Retinal pigment epithelial cell (primary cell): ENCODE measurements at places on chromosomes 7 and 10.
A peak's percentile ranks its signal among the peaks of the same experiment; 100 is the strongest.

GRCh38 chr7:87702326-87702725 is 74.1 kb downstream of the RUNDC3B start:
- peak; percentile 24 for DNase-seq

GRCh38 chr7:137527634-137528033 is 184.1 kb upstream of the PTN start:
- no peak for DNase-seq

DNA sequence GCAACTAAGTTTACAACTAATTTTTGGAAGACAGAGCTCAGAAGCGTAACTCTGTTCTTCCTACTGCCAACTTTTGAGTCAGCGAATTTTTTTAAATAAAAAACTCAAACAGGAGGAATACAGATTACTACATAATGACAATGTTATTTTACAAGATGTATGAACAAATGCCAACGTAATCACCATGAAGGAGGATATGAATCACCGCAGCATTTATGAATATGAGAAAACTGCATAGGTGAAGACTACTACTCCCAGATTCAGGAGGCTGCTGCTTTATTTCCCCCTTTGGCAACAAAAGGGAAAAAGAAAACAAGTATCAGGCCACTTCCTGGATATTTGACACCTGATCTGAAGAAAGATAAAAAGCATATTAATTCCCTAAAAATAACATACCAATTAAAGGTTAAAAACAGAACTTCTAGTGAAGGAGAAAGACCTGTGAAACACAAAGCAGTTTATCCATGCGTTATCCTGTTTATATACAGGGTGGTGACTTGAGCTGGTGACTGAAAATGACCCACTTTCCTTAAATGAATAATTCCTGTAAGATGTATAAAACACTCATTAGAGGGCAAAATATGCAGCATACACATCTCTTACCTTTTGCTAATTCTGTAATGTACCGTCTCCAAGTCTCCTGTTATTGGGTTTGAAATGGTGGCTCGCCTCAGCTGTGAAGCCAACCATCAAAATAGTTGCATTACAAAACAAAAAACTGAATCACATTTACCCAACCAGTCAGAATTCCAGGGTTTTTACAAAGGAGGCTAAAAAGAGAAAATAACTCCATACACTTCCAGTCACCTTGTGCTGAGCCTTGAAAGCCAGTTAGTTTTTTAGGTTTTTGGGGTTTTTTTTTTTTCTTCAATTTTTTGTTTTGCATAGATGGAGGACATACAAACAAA is 52.0 kb downstream of the P4HA1 start:
- DNase-seq: peak; percentile 47

GRCh38 chr10:63723320-63723719 is 202.1 kb downstream of the REEP3 start:
- DNase-seq: no peak

- DNase-seq: no peak
Measured at GRCh38 chr7:79124331-79124730, 329.1 kb downstream of the MAGI2 start.

GRCh38 chr10:125201108-125201524 is 40.8 kb upstream of the CTBP2 start:
- DNase-seq: peak; percentile 72

DNA sequence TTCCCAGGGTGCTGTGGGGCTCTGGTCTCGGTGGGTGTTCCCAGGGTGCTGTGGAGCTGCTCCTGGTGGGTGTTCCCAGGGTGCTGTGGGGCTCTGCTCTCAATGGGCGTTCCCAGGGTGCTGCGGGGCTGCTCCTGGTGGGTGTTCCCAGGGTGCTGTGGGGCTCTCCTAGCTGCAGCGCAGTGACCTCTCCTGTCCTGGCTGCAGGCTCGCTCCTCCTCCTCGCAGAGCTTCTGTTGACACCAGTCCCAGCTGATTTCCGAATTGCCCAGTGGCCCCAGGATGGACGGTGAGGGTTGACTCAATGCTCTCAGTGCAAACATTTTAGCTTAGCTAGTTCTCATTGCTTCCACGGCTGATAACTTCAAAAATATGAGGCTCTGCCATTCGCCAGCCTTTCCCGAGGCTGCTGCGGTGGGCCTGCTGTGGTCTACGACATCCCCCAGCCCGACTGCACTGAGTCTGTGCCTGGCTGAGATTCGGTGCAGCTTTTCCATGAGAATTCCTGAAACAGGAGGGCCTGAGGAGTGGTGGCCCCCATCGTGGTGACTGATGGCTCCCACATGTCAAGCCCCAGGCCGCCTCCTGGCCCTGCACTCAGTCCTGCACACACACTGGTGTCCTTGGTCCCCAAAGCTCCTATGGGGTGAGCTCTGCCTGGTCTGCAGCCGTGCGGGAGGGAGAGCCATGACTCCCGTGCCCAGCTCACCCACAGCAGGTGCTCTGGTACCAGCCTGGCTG is 58.3 kb upstream of the NKX6-2 start:
- DNase-seq: no peak

- no peak for DNase-seq
Measured at GRCh38 chr10:107585630-107586029, 421.1 kb upstream of the SORCS1 start.
